ENCODE measurements at places on chromosomes 1 and 21.
A peak's percentile ranks its signal among the peaks of the same experiment; 100 is the strongest.

GRCh38 chr1:15835205-15835740 is 12.2 kb upstream of the SPEN start:
- DNase-seq: no peak

DNA sequence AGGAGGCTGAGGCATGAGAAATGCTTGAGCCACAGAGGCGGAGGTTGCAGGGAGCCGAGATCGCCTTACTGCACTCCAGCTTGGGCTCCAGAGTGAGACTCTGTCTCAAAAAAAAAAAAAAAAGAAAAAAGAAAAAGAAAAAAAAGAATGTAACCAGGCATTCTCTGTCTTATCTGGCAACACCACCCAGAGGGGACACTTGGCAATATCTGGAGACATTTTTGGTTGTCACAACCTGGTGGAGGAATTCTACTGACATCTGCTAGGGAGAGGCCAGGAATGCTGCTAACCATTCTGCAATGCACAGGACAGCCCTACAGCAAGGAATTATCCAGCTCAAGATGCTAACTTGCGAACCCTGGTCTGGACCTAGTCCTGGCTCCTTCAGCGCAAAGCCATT is 2.3 kb upstream of the CNR2 start:
- DNase-seq: no peak

GRCh38 chr21:17444828-17445227 is 68.0 kb upstream of the CXADR start:
- DNase-seq: no peak

DNA sequence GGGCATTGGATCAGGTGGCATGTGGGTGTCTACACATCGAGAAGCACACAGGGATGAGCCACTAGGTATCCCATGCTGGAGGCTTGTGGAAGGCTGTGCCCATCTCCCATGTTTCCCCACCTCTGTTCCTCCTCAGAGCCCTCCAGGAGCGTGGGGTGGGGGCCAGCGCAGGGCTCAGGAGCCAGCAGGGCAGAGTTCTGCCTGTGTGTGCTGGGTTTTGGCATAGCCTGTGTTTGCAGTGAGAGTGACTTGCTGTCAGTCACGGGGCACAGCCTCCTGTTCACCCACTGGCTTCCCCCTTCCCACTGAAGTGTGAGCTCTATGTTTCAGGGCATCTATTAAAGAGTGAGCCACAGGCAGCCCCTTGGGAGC is 10.4 kb downstream of the IBA57 start:
- DNase-seq: no peak

GRCh38 chr1:34827341-34827941 is 32.1 kb downstream of the SMIM12 start:
- DNase-seq: no peak

- no peak for DNase-seq
Observed at GRCh38 chr21:45972716-45973474, 8.7 kb upstream of the COL6A1 start.

- DNase-seq: no peak
Observed at GRCh38 chr1:221344693-221345092, 397.2 kb downstream of the DUSP10 start.

DNA sequence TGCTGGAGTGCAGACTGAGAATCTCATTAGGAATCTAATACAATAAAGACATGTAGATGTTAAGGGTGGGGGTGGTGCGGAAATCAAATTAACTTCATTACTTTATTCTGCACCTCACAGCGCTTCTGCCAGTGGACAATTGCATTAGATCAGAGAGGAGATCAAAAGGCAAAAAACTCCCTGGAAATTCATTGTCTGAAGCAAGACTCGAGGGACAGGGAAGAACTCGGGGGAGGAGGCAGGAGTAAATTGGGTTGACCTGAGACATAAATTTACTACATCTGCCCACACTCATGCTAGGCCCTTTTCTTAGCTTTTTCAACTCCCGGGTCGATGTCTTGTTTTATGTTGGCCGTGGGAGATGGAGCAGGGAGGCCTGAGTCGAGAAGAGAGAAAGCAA is 315.4 kb downstream of the SPATA17 start:
- no peak for DNase-seq

DNA sequence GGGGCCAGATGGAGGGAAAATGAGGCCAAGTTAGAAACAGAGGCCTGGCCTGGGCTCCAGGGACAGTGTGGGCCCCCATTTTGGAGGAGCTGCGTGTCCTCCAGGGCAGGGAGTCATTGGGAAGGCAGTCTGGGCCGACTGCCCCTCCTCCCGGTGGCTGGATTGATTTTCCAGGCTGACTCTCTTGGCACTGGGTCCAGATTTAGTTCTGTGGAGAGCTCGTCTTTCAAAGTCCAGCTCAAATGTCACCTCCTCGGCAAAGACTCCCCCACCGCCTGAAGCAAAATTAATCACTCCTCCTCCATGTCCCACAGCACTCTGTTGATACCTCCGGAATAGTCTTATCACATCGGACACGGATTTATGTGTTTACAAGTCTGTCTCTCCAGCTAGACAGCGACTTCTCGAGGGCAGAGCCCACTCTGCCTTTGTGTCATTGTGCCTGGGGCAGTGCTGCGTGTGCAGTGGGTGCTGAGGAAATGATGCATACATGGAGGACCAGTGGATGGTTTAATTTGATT is 175.1 kb downstream of the CAMTA1 start:
- no peak for DNase-seq

- no peak for DNase-seq
Observed at GRCh38 chr1:183912265-183912886, 107.5 kb downstream of the RGL1 start.

GRCh38 chr1:198047913-198048312 is 108.9 kb upstream of the NEK7 start:
- no peak for DNase-seq

GRCh38 chr1:115649964-115650363 is 8.2 kb downstream of the VANGL1 start:
- DNase-seq: no peak

DNA sequence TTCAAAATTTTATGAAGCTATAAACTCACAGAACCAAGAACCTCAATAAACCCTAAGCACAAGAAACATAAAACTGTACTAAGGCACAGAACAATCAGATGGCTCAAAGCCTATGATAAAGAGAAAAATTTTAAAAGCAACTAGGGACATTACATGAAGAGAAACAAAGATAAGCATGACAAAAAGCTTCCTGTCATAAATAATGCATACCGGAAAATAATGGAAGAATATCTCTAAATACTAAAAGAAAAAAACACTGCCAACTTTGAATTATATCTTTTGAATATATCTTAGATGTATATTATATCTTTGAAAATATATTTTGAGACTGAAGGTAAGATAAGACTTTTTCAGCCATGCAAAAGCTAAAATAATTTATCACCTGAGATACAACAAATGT is 21.4 kb upstream of the KCNN3 start:
- no peak for DNase-seq

GRCh38 chr1:65538086-65538485 is 117.6 kb downstream of the LEPR start:
- no peak for DNase-seq

GRCh38 chr1:153937331-153937730 is 9.2 kb downstream of the DENND4B start:
- DNase-seq: no peak

DNA sequence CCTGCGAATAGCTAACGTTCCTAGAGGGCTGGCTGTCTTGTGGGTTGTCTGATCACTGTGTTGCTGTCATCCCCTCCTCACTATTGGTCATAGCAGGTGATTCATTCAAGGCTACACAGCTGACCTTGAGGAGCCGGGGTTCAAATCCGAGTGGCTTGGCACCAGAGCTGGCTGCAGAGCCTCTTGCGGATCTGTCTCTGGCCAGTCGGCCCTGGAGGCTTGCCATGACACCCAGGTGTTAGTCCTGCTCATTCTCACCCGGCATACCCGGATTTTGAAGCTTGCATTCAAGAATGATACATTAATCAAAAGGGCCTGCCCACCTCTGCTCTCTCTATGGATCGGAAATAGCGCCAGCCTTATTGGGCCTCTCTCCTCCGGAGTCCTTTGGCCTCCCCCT is 110.4 kb downstream of the DHRS3 start:
- no peak for DNase-seq

- DNase-seq: peak; percentile 81
Observed at GRCh38 chr1:161082996-161083747, 6.2 kb downstream of the NECTIN4 start.

DNA sequence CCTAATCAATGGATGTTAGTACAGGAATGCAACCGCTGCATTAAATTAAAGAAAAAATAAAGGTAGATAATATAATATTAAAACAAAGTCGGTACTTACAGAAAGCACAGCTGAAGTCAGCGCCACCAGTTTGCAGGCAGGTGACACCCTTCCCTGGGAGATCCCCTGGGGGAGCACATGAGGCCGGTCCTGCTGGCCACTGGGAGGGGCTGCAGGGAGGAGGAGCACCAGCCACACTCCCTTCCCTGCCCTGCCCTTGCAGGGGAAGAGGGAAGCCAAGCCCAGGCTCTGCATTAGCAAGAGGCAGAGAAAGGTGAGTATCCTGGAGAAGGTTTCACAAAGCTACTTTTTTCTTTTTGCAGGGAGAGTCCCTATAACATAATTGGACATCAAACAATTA is 507.0 kb downstream of the AJAP1 start:
- no peak for DNase-seq

DNA sequence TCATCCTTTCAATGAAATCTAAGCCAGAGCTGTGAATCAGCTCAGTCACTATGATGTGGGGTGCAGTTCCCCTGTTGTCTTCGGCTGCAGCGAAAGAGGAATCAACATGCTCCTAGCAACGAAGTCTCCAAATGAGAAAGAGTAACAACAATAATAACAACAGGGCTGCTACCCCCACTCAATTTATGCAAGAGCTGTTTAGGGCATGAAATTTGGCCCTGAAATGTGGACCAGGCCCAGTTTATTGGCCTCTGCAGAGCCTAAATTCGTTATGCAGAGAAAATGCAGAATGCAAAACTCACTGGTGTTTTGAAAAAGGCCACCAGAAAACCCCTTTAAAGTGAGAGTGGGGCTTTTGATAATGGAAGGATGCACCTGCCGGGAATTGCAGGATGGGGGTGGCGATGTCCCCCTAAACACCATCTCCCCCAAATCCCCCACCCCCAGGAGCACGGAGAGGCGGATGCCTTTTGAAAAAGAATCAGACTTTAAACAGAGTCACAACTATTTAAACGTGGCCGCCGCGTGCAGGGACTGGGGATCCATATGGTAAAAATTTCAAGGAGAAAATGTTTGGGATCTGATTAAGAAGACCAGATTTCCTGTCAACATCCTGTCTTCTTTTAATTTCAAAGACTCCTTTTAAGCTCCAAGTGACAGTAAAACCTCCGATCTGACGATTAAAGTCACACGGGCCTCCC is 1.9 kb downstream of the RUNX3 start:
- peak; percentile 30 for DNase-seq

GRCh38 chr1:8844501-8845006 is 27.1 kb upstream of the RERE start:
- no peak for DNase-seq
